ENCODE measurements at places on chromosomes 4 and X.

- DNase-seq = no peak
These were observed 2.5 kb downstream of the WDR1 start for GRCh38 chr4:10114147-10114546.

- DNase-seq = no peak
These were observed 49.5 kb downstream of the PSAPL1 start for GRCh38 chr4:7384929-7385890.

GRCh38 chr4:99215521-99215920, 3.5 kb downstream of the ADH6 start:
- DNase-seq = no peak

- no peak for DNase-seq
These were observed 42.9 kb downstream of the PSAPL1 start for GRCh38 chr4:7391637-7392437.

- DNase-seq = no peak
These were observed 225.4 kb upstream of the AGA start for GRCh38 chr4:177667687-177668086.

- DNase-seq = no peak
These were observed 78.4 kb downstream of the IRF2 start for GRCh38 chr4:184395971-184396391.

- no peak for DNase-seq
These were observed 472.7 kb upstream of the MAGEB18 start for GRCh38 chrX:25665431-25665830.

DNA sequence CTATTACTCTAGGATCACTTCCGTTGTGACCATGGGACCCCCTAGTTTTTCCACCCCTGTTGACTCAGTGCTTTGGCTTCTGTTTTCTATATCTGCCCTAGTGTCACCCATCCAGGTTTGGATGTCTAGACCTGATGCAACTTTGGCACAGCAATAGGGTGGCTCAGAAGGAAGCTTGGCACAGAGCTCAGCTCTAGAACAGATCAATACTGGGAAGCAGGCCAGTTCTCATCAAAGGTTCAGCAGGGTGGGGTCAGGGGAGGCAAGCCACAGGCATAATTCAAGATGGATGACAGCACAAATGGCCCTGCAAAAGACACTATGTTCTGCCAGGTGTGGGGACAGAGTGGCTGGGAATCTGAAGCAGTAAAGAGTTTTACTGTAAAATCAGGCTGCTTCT, 74.2 kb upstream of the EGFL6 start:
- DNase-seq = no peak

GRCh38 chr4:180434131-180434895, 1808.9 kb upstream of the TENM3 start:
- DNase-seq = no peak

- peak; percentile 55 for DNase-seq
These were observed 13.4 kb upstream of the RNF175 start for GRCh38 chr4:153773236-153773690.

GRCh38 chr4:78004270-78004669, 52.9 kb upstream of the FRAS1 start:
- DNase-seq = no peak

- DNase-seq = peak; percentile 50
These were observed 964.7 kb downstream of the RAB28 start for GRCh38 chr4:12519426-12519825.

DNA sequence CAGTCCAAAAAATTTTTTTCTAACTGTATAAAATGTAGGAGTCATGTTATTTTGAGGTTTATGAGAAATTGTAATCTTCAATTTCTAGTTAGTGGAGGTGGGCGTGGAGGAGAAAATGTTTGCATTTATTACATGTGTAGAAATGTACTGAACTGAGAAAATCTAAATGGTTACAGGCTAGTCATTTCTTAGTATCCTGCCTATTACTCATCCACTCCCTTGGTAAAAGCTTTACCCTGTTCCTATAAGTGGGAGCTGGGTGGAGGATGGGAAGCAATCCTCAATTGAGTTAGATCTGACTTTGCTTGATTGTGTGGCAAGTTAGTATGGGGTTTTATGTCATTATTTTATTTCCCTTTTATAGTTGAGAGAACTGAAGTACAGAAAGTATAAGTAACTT, 73.8 kb downstream of the POLA1 start:
- no peak for DNase-seq

- DNase-seq = peak; percentile 17
These were observed 30.6 kb downstream of the TRIM2 start for GRCh38 chr4:153234885-153235284.

GRCh38 chr4:26325191-26325590, 4.4 kb downstream of the RBPJ start:
- DNase-seq = peak; percentile 63

GRCh38 chr4:158964114-158964727, 138.7 kb upstream of the RAPGEF2 start:
- no peak for DNase-seq

DNA sequence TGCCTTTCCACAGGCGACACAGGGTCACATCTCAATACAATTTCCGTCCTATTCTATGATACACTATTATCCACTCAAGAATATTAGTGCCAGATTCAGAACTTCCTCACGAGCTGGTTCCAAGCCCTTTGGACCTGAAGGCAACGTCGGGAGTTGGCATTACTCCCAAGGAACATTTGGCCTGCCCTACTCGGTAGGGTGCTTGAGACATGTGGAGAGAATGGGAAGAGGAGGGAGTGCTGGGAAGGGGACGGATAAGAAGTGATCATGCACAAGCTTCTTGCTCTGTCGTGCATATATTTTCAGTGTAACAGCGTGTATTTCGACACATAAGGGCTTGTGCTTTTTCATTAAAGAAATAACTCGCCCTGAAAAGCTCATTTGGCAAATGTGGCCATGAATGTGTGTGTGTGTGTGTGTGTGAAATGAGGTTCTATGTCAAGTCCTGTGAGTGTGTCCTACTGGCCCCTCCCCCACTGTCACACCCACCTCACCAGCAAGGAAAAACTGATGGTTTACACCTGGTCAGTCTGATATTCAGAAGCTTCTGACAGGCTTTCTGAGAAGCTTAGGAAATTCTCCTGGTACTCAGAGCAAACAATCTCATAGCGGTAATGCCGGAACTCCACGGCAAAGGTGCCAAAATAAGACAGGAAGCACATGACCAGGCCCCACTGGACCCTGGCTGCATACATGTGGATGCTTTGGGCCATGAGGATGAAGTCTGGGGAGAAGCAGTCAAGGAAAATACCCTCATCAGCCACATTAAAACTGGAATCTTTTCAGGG, 54.8 kb downstream of the ENOPH1 start:
- DNase-seq = no peak

GRCh38 chr4:169644802-169645201, 24.4 kb downstream of the CLCN3 start:
- DNase-seq = no peak

DNA sequence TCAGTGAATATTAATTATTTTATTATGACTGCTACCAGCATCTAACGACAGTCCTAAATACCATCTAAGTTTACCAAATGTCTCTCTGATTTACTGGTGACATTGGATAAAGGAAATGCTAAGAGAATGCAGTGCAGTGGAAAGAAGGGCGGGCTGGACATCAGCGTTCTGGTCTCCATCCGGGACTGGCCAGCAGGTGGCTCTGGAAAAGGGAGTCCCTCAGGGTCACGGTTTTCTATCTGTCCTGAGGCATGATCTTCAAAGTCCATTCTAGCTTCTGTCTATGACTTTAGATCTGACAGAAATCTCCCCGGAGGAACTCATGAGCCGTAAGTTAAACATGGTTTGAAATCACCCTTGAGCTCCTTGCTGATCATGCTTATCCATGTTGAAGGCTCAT, 3.3 kb downstream of the TRIM2 start:
- DNase-seq = no peak

DNA sequence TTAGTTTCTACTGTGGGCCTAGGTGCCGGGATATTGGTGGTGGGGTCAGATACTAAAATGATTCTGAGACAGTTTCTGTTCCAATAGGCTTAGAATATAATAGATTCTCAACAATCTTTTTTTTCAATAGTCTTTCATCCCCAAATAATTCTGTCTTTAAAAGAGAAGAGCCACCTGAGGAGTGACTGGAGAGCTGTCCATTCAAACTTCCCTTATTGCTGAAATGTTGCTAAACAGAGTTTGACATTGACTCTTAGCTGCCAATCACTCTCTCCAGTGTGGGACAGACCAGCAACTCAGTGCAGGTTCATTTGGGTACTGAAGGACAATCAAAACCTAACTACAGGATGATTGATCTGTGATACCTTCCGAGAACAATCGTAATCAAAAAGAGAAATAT, 12.4 kb upstream of the ADH7 start:
- no peak for DNase-seq

DNA sequence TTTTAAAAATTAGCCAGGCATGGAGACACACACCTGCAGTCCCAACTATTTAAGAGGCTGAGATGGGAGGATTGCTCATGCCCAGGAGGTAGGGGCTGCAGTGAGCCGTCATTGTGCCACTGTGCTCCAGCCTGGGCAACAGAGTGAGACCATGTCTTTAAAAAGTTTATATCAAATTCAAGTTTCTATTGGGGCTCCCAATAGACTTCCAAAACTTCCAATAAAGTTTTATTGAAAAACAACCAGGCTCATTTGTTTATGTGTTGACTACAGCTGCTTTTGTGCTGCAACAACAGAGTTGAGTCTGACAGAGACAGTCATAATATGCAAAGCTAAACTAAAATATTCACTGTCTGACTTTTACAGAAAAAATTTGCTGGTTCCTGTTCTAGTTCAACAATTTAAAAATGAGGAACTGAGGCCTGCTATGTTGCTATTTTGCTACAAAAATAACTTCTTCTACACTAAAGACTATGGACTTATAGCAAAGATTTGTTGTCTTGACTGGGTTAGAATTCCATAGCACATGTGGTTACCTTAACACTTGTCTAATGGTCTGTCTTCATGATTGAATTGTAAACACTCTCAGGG, 63.3 kb upstream of the RELL1 start:
- peak; percentile 67 for DNase-seq

GRCh38 chrX:31337332-31337731, 265.5 kb upstream of the FTHL17 start:
- no peak for DNase-seq

GRCh38 chr4:11021333-11021732, 336.8 kb upstream of the CLNK start:
- DNase-seq = no peak

- DNase-seq = no peak
These were observed 228.1 kb downstream of the CBR4 start for GRCh38 chr4:168781926-168782325.

DNA sequence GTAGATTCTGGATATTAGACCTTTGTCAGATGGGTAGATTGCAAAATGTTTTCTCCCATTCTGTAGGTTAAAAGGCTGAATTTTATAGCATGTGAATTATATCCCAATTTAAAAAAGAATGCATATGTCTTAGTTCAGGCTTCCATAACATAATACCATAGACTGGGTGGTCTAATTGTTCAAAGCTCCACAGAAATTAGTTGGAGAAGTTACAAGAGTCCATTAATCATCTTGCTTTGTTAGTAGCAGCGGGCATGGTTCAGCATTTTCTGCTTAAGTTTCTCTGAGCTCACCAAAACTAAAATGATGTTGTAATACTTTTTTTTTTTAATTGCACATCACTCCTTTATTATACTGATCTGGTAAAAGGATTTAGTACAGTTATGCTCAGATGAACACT, 1.8 kb downstream of the PGAM4 start:
- no peak for DNase-seq

DNA sequence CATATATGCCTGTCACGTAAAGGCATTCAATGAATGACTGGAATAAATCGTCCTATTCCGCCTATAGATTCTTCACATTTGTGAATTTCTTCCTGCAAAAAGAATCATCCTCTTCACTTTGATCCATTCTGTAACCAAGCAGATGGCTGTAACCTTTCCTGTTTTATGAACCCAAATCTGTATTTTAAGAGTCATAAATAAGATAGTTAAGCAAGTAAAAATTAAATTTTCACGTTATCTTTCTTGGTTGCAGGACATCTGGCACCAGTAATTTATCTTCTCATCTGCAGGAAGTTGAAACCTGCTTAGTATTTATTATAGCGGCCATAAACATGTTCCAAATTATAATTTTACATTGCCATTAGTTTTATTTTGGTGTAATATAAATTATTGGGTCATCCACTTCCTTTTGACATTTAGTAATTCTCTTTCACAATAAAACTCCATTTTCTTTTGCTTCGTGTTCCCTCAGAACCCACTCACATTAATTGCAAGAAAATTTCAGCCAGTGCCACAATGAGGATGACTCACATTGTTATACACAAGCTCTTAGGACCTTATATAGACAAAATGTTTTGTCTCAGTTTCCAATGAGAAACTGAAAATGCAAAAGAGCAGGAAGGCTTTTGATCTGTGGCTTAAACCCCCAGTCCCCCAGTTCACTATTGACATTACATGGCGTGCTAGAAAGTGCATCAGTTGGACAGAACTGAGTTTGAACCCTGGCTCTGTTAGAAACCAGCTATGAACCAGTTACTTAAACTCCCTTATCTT, 51.1 kb downstream of the TMEM156 start:
- DNase-seq = no peak

- DNase-seq = peak; percentile 34
These were observed 728 bp downstream of the UBA6 start for GRCh38 chr4:67700116-67700737.

DNA sequence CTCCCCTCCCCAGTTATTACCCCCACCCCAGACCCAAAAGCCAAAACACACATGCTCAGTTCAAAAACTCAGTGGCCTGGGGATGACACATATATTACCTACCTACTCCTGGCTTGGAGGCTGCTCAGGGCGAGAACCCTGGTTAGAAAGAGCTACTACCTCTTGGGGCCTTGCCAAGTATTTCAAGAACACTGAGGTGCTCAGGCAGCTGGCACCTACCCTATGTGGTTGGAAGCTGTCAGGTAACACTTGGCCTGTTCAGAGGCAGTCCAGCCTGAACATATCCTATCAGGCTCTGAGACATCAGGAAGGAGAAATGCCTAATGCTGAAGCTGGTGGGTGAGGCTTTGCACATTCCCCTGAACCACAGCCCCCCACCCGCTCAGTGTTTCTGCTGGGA, 4.9 kb downstream of the BCAP31 start:
- DNase-seq = no peak

- DNase-seq = no peak
These were observed 51.2 kb upstream of the CHRNA9 start for GRCh38 chr4:40283968-40284367.

- DNase-seq = peak; percentile 1
These were observed 115.4 kb upstream of the ESX1 start for GRCh38 chrX:104370089-104370488.

GRCh38 chr4:25913056-25913850, 767 bp upstream of the SMIM20 start:
- DNase-seq = peak; percentile 31

DNA sequence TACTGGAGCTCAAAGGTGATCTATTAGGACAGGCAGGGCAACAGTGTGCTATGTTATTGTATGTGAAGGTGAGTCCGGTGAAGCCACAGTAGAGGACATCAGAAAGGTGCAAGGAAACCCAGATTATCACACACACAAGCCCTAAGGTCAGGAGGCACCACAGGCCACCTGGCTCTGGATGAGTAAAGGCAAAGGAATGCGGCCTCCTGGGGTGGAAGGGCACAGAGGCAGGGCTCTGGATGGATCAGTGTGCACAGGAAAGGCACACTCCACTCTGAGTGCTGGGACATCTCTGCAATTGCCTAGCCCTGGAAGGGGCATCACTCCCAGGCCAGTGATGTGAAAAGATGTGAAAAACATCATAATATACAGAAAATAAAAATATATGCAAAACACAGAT, 683.5 kb downstream of the TRIML1 start:
- no peak for DNase-seq

Measured in Kasumi-1 (cell line).